Mucosa of gallbladder (tissue), 1 donor: ENCODE measurements at places on chromosomes 13 and 19. TPM values are rescaled to one million over a fixed set of nuclear protein-coding genes. Genes with fewer than 3 reads are reported as not detected.

Gene CLDND2
- total RNA-seq, result 0.92 TPM

Gene ZNF607
- 15.3 TPM for total RNA-seq

DNA sequence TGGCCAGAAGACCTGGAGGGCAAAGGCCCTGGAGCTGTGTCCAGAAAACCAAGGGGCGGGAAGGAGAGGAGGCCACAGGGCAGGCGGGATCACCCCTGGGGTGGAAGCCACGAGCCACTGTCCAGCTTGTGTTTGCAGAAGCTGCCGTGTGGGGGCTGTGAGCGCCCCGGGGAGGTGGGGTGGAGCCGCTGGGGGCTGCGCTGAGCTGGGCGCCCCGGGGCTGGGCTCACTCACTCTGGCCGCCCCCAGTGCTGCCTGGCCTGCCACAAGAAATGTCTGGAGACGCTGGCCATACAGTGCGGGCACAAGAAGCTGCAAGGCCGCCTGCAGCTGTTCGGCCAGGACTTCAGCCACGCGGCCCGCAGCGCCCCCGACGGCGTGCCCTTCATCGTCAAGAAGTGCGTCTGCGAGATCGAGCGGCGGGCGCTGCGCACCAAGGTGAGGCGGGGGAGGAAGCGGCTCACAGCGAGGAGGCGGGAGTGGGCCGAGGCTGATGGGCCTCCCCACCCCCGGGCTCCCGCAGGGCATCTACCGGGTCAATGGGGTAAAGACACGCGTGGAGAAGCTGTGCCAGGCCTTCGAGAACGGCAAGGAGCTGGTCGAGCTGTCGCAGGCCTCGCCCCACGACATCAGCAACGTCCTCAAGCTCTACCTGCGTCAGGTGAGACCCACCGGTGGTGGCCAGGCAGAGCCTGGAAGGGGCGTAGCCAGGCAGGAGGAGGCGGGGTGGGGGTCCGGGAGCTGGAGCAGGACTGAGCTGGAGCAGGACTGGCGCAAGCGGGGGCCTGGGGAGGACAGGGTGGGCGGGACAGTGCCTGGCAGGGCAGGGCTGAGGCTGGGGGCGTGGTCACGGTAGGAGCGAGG, 13.6 kb downstream of the POLR2E start:
- DNase-seq, result no peak

- DNase-seq, result no peak
These were observed 904.6 kb upstream of the ATXN8OS start for GRCh38 chr13:69202996-69203395.

DNA sequence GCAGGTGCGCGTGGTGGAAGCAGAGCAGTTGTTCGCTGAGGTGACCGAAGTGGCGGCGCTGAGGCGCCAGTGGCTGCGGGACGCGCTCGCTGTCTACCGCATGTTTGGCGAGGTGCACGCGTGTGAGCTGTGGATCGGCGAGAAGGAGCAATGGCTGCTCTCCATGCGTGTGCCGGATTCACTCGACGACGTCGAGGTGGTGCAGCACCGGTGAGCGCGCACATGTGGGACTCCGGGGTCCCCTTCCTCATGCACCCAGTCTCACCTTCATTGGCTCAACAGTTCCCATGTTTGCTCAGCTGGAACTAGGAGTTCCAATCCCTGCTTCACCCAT, 46.5 kb downstream of the SPTBN4 start:
- no peak for DNase-seq

DNA sequence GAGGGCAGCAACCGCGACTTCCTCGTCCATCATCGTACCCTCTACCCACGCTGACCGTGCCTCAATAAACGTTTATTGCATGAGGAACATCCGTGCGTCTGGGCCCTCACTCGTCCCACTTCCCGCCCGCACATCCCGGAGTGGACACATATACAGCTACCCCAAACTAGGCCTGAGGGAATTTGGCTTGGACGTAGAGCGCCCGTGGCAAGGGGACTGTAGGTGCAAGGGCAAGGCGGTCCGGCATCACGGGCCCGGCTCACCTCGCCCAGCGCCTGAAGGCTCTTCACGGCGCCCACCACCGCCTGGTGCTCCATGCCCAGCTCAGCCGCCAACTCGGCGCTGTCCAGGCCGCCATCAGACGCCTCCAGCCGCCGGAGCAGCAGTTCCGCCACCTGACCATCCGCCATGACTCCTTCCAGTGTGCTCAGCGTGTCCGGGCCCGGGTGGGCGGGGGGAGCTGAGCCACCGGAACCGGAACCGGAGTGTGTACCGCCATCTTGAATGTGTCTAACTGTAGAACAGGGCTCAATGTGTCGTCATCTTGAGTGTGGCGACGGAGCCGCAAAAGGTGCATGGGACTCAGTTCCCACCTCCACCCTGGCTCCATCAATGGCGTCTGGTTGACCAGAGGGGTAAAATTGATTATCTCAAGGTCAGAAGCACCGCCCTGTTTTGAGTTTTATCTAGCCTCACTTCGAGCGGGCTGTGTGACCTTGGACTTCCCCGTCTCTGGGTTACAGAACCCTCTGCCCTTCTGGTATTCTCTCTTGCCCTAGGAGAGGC, at the start of gene FARSA:
TSS of gene FARSA (minus strand) at position 425 of the 786 bp plus-strand sequence. CDS start at position 410, 15 bp downstream.
- DNase-seq, result peak; percentile 94
